Coronary artery (tissue), 2 donors: ENCODE measurements at places on chromosomes 7 and 10.

DNA sequence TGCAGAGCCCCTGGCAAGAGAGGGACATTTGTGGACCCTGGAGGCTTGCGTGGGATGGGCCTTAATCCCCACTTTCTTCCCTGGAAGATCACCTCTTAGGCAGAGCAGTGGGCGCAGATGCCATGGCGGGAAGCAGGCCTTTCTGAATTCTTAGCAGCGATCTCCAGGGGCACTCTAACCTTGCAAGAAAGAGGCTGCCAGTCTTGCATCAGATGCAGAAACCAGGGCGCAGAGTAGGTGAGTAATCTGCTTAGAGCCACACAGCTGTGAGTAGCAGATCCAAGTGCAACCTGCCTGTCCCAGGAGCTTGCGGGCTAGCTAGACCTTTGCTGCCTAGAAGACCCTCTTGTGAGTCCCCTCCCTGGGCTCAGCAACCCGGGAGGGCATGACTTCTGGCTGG is 40.0 kb downstream of the KCTD7 start:
- DNase-seq = no peak

DNA sequence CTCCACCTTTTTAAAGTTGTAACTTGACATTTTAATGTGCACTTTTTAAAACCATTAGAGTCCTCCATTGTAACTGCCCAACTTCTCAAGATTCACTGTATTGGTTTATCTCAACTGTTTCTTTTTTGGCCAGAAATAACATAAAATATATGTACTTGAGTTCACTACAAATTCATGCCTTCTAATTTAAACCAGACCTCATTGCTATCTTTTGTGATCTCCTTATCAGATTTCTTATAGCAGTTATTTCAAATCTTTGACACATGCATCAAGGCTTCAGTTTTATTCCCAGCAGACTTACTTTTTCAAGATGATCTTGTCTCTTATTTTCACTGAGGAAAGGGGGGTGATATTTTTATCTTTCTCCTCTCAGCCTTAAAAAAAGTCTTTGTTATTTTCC is 154.3 kb downstream of the PHF14 start:
- no peak for DNase-seq

GRCh38 chr10:80787952-80788351 is 250.2 kb downstream of the SH2D4B start:
- DNase-seq = no peak

- no peak for DNase-seq
Observed at GRCh38 chr10:103427866-103428265, 24.3 kb downstream of the CALHM2 start.

DNA sequence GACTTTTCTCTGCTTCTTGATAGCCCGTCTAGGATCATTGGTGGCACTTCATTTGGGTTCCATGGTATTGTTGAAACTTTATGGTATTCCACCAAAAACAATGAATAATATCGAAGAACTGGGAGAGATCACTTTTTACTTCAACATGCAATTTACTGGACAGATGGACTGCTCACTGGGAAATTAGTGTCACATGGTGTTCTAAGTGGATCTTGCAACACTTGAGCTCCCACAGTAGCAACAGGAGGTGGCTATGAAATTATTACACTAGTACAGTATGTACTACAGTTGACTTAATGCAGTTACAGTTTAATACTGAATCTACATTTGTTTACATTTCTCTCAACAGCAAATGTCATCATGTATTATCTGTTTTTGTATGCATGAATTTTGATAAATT is 997.3 kb downstream of the REEP3 start:
- no peak for DNase-seq

DNA sequence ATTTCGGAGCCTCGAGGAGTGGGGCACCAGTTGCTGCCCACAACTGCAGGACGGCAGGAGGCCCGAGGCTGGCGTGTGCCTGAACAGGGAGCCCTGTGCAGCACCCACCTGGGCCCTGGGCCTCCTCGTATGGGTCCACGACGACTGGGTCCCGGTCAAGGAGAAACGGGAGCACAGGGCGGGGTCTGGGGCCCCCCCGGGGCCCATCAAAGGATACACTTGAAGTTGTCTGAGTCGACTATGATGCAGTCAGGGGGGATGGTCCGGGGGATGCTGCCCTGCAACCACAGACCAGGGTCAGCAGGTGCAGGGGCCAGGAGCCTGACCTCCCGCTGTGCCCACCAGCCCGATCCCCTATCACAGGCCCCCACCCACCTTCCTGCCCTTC is 28.5 kb upstream of the NKX6-2 start:
- DNase-seq = no peak

GRCh38 chr7:44604941-44605340 is 1.5 kb upstream of the OGDH start:
- DNase-seq = no peak

GRCh38 chr7:121041516-121042148 is 53.1 kb downstream of the CPED1 start:
- no peak for DNase-seq

- no peak for DNase-seq
Observed at GRCh38 chr7:31092606-31093005, 40.5 kb downstream of the ADCYAP1R1 start.

- no peak for DNase-seq
Observed at GRCh38 chr7:154686305-154686704, 316.6 kb downstream of the PAXIP1 start.

GRCh38 chr10:109957092-109957797 is 33.9 kb upstream of the XPNPEP1 start:
- no peak for DNase-seq

DNA sequence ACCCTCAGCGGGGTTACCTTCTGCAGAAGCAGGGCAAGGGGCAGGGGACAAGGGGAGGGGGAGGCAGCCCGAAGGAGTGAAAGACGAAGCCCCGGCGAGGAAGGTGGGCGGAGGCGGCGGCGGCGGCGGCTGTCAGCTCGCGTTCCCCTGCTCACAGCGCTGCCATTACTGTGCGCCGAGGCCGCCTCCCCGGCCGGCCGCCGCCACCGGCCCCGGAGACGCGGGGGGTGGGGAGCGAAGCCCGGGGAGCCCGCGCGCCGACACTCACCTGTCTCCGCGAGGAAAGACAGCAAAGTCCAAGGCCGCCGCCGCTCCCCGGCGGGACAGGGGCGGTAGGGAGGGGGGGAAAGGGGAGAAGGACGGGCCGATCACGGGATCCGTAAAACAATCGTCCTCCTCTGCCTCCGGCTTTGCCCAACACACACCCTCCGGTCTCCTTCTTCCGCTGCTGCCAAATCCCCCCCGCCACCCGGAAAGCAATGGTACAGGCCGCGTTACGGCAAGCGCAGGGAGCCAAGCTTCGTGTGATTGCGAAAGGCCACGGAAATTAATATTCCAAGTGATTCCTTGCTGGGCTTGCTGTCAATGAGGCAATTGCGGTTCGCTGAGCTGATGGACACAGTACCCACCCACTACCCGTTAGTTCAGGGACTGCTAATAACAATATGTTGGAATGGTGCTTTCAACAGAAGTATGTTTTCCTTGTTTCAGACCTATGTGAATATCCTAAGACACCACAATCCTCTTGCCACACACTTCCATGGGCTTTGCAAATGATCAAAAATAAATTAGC is at the start of gene CUL2:
Gene CUL2 (minus strand): TSS at position 180 of the 793 bp plus-strand sequence. CDS start 19,024 bp downstream, outside the sequence.
- DNase-seq = peak; percentile 93

- no peak for DNase-seq
Observed at GRCh38 chr7:48637382-48637781, 287.0 kb upstream of the CDC14C start.

- no peak for DNase-seq
Observed at GRCh38 chr7:78149787-78150186, 351.2 kb downstream of the PHTF2 start.
